ENCODE measurements at places on chromosomes 2 and 18.

DNA sequence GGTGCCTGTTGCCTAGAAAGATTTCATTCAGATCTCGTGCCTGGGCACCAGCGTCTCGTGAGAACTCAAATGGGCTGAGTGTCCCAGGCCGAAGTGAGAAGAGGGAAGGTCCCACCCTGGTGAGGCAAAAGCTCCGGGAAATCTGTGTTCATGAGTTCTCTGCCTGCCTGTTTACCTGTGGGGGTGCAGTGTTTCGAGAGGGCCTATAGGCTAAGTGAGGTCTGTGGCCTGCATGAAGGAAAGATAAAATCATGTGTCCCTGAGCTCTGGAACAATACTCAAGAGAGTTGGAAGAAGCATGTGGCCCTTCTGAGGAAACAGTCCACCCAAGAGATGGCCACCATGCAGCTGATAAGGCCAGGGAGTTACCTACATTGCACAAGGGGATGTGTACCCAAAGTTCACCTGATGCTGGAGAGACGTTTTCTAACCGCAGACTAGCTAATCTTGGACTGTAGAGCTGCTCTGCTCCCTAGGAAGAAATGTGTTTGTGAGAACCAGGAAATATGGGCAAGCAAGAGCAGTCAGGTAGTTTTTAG, 63.5 kb upstream of the ST3GAL5 start:
- DNase-seq, result no peak

- no peak for DNase-seq
Observed at GRCh38 chr2:78979380-78980151, 45.9 kb upstream of the REG3G start.

GRCh38 chr2:237208373-237209260, 122.9 kb downstream of the COPS8 start:
- DNase-seq, result no peak

- no peak for DNase-seq
Observed at GRCh38 chr2:219769090-219769910, 141.9 kb downstream of the SLC4A3 start.

DNA sequence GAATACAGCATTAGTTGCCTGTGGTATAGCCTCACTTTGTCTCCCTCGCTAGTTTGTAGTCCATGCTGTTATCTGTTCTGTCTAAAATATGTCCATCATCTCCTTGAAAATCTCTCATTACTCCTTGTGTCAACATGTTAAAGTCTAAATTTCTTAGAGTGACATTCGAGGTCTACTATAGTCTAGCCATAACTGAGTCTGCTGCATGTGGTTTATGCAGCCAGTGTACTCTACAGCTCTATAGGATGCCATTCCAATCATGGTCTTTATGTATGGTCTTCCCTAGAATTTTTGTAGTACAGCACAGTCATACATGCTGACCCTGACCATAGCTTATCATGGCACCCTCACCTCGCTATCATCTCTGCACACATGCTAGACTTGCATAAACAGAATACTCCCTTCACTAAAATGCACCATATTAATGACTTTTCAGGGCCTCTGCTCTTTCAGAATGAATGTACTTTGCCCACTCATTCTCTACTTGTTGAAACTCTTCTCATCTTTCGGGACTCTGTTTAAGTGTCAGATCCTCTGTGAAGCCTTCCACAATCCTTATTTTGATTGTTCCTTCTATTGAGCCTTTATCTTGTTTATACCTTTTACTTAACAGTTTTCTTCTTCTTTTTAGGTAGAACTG, 12.8 kb downstream of the TANK start:
- no peak for DNase-seq

- DNase-seq, result no peak
Observed at GRCh38 chr2:146363731-146364130, 1481.1 kb upstream of the ACVR2A start.

- DNase-seq, result no peak
Observed at GRCh38 chr2:219109471-219109870, 48.8 kb upstream of the IHH start.

DNA sequence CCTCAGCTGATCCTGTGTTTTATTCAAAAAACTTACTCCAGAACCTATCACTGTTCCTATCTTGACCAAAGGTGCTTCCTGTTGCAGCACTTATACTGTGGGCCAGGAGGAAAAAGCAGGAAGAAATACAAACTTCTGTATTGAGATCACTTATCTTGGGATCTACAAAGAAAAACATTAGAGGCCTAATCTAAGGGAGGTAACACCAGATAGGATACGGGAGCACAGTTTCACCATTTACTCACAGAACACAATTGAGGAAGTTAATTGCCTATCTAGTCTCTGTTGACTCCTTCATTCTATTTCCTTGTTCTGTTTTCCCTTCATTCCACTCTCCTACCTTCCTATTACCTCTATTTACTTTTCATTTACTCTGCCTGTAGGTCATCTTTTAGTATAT, 287.2 kb upstream of the LINC00305 start:
- no peak for DNase-seq

DNA sequence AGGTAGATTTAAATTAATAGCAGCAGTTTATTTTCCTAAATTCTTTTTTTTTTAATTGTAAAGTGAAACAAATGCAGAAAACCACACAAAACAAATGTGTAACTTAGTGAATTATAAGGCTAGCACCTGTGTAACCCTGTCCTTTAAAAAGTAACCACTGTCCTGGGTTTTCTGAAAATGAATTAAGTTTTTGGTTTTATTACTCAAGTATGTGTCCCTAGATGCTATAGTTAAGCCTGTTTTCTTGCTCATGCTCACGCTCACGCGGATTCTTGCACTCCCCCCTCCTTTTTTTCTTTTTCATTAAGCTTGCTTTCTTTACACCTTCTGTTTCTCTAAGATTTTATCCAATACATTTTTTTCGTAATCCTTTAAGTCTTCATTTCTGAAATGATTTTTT, 207.7 kb upstream of the STON1 start:
- DNase-seq, result no peak

DNA sequence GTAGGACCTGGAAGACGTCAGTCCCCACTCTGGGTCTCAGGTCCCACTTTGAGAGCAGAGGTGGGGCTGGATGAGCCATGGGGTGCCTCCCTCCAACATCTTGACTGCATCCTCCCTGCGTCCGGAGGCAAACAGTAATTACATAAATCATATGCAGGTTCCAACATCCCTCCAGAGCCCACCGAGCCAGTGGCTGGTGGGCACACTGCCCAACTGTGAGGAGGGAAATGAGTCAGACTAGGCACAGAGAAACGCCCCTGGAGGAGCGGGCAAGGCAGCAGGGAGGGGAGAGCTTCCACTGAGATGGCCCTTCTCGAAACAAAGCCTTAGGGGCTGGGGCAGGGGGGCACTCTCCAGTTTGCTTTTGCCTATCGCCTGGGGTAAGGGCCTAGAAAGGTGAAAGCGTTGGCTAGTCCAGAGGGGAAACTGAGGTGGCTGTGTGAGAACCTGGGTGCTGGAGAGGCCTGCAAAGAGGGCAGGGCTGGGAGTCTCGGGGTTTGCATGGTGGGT, 168.2 kb upstream of the MYCN start:
- no peak for DNase-seq

DNA sequence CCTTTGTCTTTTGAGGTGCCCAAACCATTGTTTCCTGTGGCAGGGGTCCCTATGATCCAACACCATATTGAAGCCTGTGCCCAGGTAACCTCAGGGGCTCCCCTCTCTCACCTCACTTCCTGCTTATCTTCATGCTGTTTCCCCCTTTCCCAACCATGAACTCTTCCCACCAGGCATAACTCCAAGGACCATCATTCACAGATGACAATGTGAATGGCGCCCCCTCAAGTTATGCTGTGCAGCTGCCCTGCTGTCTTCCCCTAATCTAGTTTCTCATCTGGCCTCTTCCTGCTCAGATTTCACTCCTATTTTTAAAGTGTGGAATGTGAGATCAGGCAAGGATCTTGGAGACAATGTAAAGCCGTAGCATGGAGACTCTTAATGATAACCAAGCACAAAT, 1.4 kb downstream of the GMPPA start:
- DNase-seq, result no peak

All from SW 1271 (cell line).